ENCODE measurements at places on chromosomes 5 and 9.

GRCh38 chr5:127849891-127850290, 146.7 kb downstream of the CCDC192 start:
- no peak for DNase-seq

DNA sequence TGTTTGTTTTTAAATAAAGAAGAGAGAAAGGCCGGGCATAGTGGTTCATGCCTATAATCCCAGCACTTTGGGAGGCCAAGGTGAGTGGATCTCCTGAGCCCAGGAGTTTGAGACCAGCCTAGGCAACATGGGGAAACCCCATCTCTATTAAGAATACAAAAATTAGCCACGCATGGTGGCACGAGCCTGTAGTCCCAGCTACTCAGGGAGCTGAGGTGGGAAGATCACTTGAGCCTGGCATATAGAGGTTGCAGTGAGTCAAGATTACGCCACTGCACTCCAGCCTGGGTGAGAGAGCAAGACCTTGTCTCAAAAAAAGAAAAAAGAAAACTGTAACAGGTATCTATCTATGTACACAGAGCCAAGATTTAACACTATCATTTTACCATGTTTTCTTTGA, 34.2 kb upstream of the CDC42SE2 start:
- DNase-seq: no peak

- DNase-seq: no peak
Measured at GRCh38 chr9:115103746-115104477, 14.0 kb downstream of the TNC start.

DNA sequence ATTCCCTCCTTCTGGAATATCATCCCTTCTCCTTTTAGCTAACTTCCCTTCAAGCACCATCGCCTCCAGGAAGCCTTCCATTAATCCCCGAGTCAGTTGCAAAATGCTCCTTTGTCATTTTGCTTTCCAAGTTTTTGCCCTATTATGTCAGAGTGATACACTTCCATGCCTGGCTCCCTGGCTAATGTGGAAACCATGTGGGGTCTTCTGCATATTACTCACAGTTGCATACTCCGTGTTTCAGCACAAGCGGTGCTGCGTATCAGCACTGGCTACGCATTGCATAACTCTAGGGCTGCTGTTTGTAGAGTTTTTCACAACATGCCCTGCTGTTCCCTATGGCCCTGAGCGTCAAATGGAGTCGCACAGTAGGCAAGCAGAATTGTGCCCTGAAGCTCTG, 1.9 kb downstream of the TEX53 start:
- DNase-seq: no peak

DNA sequence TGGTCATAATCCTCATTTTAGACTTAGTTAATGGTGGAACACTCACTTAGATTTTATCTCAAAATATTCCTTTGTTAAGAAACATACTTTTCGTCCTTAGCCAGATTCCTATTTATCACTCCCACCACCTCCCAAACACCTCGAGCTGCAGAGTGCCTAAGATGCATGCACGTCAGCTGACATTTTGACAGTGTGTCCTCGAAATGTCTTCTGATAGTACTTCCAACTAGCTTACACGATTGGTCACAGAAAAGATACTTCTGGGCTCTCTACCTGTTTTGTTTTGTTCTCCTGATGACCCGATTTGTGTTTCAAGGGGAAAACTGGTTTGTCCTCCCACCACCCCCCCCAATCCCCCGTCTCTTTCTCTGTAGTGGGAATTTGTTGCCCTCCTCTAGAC, 230.1 kb downstream of the MAST4 start:
- DNase-seq: no peak

All from bone marrow (tissue), 2 donors.